HT-29 (cell line): ENCODE measurements at places on chromosomes 12 and 14.

- peak; percentile 66 for DNase-seq
Measured at GRCh38 chr12:13127444-13127843, 24.0 kb upstream of the GSG1 start.

GRCh38 chr12:5688226-5688625 is 256.3 kb downstream of the NTF3 start:
- DNase-seq = no peak

DNA sequence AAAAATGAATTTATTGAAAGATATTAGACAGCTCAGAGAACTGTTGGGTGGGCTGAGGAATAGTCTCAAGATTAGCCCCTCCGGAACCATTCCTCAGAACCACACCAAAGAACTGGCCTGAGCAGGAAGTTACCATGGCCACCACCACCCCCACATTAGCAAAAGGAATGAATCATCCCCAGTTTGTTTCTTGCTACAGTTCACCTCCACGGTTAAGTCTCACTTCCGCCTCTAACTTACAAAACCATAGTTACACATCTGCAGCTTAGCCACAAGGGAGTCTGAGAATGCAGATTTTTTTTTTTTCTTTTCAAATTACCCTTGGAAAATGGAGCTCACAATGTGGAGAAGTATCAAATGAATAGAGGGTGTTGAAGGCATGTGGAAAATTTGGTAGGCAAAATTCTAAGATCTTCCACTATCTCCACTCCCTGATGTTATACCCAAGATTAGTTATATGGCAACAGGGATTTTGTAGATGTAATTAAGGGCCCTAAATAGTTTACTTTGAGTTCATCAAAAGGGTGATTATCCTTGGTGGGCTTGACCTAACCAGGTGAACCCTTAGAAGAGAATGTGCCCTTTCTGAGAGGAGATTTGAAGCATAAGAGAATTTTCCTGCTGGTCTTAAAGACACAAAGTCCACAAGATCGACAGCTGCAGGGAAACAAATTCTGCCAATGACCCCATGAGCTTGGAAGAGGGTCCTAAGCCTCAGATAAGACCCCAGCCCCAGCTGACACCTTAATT is 129.8 kb upstream of the KRR1 start:
- peak; percentile 71 for DNase-seq

DNA sequence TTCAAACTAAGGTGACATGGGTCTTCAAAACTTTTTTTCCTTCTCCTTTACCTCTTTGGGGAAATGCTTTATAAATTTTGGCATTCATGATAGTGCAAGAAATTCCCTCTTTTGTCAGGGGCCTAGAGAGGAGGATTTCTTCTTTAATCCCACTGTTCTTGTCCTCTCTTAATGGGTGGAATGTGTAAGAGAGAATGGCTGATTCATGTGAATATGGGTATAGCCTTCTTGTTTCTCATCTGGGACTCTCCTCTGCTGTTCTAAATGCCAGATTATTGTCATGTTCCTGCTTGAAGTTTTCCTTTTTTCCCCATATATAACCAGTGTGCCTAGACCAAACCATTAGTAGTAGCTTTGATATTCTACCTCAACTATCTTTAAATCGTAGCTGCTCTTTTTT is 46.7 kb downstream of the SLC38A4 start:
- DNase-seq = no peak

DNA sequence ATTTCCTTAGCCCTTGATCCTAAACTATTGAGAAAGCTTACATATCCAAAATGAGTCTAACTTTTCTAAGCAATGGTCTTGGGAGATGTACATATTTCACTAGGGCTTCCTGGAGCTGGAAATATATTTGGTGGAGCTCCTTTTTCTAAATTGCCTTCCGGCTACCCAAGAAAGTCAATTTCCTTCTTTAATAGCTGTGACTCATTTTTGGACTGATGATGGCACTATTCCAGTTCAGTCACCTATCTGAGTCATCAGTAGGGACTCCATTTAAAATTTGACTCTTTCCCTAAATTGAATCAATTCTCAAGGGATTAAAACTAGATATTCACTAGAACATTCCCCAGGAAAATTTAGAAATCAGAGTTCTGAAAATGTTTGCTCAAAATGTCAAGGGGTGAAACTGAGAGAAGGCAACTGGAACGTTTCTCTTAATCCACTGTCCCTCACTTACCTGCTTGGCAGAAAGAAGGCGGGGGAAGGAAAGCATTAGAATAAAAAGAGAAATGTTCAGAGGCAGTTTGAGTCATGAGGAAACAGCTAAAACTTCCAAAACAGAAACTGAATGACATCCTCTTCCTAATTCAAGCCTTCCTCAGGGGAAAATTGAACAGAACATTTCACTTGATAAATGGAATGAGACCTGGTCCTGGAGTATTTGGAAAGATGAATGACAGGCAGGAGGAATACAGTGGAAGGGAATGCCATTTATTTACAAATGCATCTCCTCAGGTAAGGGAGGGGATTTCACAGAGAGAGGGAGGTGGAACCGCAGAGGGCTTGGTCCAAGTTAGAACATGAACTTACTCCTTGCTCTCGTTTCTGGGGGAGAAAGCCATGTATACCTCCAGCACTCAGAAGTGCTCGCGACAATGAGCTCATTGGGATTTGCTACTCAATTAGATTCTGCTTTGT is 91.2 kb downstream of the RGS6 start:
- no peak for DNase-seq

GRCh38 chr14:80233470-80234089 is 22.3 kb upstream of the DIO2 start:
- DNase-seq = no peak

GRCh38 chr14:24032727-24033418 is 18.9 kb upstream of the CARMIL3 start:
- DNase-seq = no peak

DNA sequence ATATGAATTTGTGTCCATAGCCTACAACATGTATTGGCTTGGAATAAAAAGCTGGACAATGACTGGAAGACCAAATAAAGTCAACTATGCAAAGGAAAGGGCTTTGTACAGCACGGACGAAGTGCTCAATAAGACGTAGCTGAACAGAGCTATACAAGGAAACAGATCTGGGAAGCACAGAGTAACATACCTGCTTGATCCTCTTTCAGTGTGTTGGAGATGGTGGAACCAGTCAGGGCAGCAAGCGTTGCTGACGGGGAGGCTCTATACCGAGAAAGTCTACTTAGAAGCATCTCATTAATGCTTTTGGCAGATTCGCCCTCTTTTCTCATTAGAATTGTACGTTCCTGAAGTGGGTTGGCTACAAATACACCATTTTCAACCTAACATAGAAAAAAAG is 99.3 kb downstream of the HECTD4 start:
- DNase-seq = no peak

DNA sequence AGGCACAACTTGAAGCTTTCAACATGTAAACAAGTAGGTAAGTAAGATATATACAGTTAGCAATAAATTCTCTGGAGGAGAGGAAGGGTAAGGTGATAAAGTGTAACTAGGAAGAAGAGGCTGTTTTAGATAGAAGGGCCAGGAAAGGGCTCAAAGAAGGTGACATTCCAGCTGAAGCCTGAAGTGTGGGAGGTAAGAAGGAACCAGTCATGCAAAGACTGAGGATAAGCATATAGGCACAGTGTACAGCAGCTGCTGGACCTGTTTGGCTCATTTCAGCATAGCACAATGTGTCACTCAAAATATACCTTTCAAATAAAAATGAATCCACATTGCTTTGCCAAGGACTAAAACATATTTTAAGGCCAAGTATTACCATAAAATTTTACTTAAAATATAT is 28.6 kb upstream of the ARL1 start:
- no peak for DNase-seq

DNA sequence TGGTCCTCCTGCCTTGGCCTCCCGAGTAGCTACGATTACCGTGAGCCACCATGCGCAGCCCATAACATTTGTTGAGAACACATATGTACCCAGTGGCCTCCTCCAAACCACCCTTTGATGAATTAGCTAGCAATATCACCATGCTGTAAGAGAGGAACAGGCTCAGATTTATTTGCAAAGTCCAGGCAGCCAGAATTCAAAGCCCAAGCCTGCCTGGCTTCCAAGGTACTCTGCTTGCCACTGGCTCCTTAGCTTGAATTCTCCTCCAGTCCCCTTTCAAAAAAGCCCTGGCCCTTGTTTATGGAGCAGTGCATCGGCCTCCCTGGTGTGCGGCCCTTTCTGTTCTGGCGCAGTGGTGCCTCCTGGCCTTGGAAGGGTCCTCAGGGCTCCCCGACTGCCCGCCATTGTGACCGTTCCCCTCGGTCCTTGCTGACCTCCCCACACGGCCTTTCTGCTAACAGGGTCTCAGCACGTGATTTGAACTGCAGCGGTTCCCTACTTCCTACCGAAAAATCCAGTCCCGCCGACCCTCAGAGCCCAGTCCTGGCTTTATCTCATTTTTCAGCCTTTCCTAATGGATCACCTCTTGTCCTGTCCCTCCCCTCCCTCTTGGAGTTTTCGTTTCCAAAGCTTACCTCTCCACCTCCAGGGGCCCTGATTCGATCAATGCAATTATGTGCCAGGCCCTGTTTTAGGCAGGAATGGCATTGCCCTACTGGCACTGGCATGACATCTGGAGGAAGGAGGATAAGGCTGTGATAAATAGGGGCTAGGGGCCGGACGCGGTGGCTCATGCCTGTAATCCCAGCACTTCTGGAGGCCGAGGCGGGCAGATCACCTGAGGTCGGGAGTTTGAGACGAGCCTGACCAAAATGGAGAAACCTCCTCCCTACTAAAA is 22.0 kb downstream of the SLC25A29 start:
- no peak for DNase-seq

- no peak for DNase-seq
Measured at GRCh38 chr12:46803517-46803916, 22.3 kb downstream of the SLC38A4 start.

DNA sequence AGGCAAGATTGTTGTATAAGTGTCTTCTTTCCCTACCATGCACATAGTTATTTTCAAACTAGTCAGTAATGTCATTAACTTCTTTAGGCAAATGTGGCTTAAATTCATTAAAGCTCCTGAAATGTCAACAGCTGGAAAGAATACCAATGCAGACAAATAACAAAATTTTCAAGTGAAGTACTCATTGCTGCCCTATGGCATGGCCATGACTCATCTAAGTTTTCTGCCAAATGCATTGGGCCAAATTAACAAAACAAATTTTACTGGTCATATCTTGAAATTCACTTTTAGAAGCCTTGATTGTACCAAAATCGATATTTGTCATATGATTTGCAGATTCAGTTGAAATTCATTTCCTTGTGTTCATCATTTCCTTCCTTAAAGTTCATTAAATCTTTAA is 915.9 kb downstream of the SLC6A15 start:
- no peak for DNase-seq

- DNase-seq = no peak
Measured at GRCh38 chr12:124194893-124195566, 99.9 kb upstream of the RFLNA start.

DNA sequence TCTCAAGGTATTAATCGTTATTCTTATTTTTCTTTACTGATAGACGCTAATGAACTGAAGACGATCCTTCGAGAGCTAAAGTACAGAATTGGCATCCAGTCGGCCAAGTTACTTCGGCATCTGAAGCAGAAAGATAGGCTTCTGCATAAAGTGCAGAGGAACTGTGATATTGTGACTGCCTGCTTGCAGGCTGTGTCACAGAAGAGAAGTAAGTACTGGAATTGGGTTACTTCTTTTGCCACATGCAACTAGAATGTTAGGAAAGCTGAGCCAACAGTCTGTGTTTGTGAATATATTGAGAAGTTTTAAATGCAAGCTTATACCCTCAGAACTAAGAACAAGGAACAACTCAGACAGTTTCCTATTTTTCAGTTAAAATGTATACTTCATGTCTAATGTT is 26.6 kb upstream of the GNS start:
- DNase-seq = no peak

DNA sequence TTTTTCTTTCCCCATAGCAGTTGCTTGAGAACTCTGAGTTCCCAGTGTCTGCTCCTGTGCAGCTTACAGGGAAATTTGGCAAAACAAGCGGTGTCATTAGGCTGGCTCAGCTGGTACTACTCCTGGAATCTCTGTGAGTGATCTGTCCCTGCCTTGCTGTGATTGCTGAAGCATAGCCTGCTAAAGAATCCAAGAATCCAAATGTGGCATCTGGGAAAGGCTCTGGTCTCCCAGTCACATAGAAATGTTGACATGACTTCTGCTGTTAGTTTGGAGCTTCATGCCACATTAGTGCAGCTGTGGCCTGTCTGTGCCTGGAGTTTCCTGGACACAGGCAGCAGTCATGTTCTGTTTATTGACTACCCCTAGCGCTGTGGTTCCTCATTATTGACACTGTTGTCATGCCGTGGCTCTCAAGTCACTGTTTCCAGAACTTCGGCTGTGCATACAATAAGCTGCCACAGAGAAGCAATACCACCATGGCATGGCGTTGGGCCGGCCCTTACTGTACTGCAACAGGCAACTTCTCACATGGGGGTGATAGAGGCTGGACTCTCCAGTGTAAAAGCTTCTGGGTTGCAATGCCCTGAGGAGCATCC is 166.8 kb downstream of the MYRFL start:
- DNase-seq = peak; percentile 2

DNA sequence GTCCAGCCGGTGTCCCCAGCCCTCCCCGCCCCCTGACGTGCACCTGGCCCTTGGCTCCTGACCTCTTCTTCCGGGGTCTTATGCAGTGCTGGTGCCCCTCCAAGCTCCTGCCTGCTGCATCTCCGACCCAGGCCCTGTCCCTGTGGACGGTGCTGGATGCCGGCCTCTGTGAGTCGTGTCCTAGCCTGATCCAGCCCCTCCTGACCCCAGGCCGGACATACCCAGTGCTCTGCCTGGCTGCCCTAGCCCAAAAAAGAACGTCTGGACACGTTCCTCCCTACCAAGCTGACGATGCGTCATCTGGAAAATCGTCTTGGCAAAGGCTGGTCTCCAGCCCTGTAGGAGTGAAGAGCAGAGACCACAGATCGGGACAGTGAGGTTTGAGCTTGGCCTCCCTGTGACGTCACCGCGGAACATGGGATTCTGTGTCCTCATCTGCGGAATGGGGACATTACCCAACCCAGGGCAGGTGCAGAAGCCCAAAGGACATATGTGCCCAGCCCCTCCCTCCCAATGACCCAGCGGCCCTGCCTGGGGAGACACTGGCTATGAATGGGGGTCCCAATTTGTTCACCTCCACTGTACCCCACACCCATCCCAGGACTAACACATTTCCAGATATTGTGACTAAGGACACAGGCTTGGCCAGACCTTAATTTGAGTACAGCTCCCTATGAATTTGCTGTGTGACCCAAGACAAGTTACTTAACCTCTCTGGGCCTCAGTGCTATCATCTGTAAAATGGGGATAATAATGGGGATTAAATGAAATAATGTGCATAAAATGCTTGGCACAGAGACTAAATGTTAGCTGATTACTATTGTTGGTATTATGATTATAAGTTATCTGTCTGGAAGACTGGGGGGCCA is 51.0 kb upstream of the BCL11B start:
- DNase-seq = no peak

- DNase-seq = peak; percentile 90
Measured at GRCh38 chr12:58425481-58426392, 484.4 kb downstream of the ATP23 start.

- peak; percentile 33 for DNase-seq
Measured at GRCh38 chr12:65106948-65107347, 14.2 kb downstream of the WIF1 start.

GRCh38 chr14:22417914-22418313 is 171.1 kb downstream of the DAD1 start:
- no peak for DNase-seq

GRCh38 chr14:98947911-98948595 is 323.9 kb downstream of the BCL11B start:
- no peak for DNase-seq
